ENCODE measurements at places on chromosomes 5 and 9.

GRCh38 chr5:58965677-58966414, 383.0 kb downstream of the RAB3C start:
- no peak for DNase-seq

DNA sequence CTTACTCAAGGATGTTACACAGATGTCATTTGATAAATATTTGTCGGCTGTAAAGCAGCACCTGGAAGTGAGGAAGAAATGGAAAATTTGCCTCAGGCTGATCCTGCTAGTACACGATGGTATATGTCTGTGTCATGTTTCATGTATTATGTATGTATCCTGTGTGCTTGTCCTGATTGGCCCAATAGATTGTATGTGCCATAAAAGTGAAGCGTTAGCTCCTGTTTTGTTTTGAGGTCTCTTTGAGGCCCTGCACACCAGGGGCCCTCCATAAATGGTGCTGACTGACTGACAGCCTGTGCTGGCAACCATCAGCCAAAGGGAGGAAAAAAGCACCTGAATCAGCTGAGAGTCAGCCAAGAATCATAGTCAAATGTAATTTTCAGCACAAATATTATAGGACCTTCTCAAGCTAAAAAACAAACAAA, 11.8 kb upstream of the LNPEP start:
- DNase-seq: no peak

DNA sequence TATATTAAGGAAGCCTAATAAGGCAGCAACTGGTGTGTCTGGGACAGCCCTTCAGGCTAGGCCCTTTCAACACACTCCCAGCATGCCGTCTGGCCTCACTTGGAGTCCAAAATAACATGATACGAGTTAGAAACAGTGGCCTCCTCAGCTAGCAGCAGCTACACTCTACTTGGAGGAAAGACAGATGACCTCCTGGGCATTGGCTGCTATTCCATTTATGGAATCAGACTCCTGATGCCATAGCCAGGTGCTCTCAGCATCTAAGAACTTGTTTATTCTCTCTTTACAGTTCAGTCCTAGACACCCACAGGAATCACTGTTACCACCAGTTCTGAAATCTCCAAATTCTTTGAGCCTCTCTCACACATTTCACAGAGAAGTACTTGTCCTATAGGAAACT, 31.8 kb downstream of the RUSC2 start:
- no peak for DNase-seq

- no peak for DNase-seq
Measured at GRCh38 chr5:94675965-94676618, 57.6 kb downstream of the SLF1 start.

GRCh38 chr9:120916588-120916987, 10.0 kb downstream of the TRAF1 start:
- no peak for DNase-seq

- DNase-seq: no peak
Measured at GRCh38 chr5:4228708-4229107, 633.1 kb downstream of the IRX1 start.

GRCh38 chr9:85640425-85640824, 101.3 kb downstream of the AGTPBP1 start:
- DNase-seq: no peak
